ENCODE measurements at places on chromosomes 7 and 10. TPM values are rescaled to one million over a fixed set of nuclear protein-coding genes. Genes with fewer than 3 reads are reported as not detected.

DNA sequence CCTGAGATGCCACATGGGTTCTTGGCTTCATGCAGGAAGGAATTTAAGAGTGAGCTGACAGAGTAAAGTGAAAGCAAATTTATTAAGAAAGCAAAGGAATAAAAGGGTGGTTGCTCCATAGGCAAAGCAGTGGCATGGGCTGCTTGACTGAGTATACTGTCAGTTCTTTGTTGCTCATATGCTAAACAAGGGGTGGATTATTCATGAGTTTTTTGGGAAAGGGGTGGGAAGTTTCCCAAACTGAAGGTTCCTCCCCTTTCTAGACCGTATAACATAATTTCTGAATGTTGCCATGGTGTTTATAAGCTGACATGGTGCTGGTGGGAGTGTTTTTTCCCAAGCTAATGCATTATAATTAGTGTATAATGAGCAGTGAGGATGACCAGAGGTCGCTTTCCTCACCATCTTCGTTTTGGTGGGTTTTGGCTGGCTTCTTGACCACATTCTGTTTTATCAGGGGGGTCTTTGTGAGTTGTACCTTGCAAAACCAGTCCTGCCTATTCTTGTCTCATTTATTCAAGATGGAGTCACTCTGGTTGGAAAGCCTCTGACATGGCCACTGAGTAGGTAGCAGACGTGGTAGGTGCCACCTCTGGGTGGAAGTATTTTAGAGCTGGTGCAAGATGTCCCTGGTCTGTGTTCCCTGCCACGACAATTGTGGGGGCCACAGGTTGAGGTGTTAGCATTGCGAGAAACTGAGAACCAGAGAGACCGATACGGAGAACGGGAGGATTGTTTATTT lies 107.5 kb upstream of the SDK1 start:
- no peak for DNase-seq

DNA sequence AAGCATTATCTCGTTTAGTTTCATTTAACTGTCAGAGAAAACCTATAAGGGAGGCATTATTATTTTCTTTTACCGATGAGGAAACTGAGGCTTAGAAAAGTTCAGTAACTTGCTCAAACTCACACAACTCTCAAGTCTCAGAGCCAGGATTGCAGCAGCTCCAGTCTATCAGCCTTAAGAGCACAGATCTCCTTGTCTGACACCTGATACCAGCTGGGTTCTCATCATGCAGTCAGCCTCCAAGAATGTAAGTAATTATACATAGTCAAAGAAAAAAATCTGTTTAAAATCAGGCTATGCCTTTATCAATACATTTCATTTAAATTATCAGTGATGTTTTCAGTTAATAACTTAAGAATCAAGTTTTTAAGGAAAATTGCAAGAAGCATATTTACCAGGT lies 236.6 kb upstream of the TCF7L2 start:
- no peak for DNase-seq

DNA sequence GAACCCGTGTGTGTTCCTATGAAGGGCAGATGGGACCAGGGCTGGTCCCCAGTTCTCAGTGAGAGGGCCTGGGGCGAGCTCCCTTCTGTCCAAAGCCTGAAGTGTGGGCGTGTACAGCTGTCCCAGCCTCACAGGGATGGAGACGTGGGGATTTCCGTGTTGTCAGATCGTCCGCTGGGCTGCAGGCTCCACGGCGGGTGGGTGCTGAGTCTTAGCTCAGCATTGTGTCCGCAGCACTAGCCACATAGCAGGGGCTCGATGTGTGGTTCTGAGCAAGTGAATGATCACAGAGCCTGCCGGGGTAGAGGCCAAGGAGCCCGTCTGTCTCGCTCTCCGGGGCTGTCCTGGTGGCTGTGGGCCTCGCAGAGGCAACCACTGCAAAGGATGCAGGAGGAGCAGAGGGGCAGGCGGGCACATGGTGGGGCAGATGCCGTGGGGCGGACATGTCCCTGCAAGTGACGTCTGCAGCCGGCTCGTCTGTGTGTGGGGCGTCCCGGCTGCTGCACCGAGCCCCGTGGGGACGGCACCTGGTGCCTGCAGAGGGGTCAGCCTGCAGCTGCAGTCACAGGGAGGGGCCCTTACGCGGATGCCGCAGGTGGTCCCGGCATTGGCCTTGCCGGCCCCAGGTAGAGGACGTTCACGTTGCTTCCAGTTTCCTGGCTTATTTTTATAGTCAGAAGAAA lies 30.9 kb downstream of the FAM20C start:
- no peak for DNase-seq

OPALIN gene
- total RNA-seq = not detected

ICA1 gene
- 1.1 TPM for total RNA-seq

AEBP1 gene
- 10.1 TPM for total RNA-seq

C10orf105 gene
- 0.32 TPM for total RNA-seq

CFAP69 gene
- 0.31 TPM for total RNA-seq

PNLIP gene
- total RNA-seq = not detected

LRRC18 gene
- not detected for total RNA-seq

MAGI2 gene
- total RNA-seq = 0.07 TPM

VWA2 gene
- not detected for total RNA-seq

Measured in activated naive CD4-positive, alpha-beta T cell treated with anti-CD3 and anti-CD28 coated beads for 36 hours (primary cell).